ENCODE measurements at places on chromosomes 2 and 18.

- DNase-seq: no peak
Measured at GRCh38 chr2:33272001-33272400, 204.4 kb upstream of the RASGRP3 start.

DNA sequence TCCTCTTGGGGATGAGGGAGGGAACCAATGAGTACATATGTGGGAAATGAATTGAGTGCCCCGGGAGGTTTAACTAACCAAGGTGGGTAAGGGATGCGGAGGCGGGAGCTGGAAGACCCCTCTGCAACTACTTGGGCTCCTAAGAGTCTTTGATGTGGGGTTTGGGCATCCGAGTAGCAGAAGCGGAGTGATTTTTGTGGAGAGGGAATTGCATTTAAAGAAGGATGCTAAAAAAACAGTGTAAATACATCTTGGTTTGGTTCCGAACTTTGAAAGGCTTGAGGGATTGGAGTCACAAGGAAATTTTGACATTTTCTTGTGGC lies 215.7 kb downstream of the MCFD2 start:
- no peak for DNase-seq

DNA sequence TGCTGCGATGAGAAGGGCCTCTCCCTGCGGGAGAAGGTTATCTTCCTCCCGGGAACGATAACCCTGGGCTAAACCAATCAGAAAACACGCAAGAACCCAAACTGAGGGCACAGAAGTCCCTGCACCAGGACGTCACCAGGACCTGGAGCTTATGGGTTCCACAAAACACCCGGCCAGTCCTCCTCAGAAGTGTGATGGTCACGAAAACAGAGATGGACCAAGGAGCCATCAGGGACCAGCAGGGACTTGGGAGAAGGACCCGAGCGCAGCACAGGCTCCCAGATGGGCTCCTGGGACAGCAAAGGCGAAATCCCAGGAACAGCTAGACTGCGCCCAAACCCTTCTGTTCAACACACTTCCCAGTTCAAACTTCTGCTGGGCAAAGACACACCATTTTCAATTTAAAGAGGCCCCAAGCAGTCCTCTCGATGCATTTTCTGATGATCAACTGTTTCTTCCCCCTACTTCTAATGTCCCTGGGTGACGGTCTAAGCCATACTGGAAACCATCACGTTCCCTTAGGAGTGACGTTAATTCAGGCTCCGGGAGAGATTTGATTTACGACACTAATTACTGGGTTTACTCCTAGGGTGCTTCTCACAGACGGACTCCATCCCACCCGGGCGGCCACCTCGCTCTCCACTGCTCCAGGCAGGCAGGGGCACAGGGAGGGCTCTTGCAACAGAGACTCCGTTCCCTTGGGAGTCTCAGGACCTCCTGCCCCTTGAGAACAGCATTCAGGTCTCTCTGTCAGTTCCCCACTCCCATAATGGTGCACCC lies 29.2 kb downstream of the ZNF516 start:
- no peak for DNase-seq

DNA sequence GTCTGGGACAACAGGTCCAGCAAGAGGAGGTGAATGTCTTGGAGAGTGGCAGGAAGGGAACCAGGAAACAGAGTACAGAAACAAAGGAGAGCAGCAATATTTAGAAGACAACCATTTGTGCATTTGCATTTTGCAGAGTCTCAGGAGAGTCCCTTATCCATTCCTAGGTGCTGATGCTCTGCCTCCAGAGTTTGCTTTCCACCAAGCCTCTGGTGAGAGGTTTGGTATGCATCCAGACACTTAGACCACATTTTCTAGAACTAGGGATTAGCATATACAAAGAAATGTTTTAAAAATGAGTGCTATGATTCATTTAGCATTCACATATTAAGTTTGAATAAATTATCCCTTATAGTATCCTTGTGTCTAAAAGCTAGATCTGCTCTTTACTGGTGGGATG lies 18.5 kb upstream of the LRATD1 start:
- DNase-seq: no peak

DNA sequence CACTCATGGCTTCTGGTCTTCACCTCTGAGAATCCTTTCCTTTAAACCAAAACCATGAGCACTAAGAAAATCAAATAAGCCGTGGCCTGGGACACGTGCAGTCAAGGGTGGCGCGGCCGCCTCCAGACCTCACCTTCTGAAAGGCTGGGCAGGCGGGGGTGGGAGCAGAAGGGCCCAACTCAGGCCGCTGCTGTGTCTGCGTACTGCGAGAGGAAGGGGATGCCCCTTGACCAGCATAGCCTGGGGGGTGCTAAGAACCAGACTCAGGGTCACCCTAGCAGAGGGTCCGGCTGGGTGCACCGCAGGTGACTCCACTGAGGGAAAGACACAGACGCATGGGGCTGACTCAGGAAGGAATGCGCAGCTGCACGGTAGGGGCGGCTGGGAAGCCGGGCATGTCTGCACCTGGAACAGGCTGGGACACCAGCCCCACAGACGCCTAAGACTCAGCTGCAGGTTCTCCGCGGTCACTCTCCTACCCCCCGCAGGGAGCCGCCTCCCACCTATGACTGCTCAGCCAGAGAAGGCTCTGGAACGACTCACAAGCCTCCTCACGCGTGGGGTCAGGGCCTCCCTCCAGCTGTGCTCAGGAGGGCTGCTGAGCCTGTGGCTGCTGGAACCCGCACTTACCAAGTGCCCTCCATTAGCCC lies 432.4 kb upstream of the MYT1L start:
- DNase-seq: no peak

DNA sequence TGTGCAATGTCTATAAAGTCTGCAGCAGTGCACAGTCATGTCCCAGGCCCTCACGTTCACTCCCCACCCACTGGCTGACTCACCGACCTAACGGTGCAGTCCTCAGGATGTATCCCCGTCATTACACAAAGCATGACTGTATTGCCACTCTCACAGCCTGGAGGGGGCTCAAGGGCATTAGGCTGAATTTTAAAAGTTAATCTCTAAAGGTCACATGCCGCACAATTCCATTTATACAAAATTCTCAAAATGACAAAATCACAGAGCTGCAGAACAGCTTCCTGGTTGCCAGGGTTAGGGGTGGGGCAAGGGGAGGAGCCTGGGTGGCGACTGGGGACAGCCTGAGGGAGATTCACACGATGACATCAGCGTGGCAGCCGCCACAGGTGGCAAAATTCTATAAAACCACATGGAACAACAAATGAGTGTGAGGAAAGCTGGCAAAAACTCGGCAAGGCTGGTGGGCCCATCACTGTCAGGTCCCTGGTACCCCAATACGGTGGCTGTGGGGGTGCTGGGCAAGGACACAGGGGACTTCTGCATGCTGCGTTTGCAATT lies 97.6 kb downstream of the NDUFA10 start:
- peak; percentile 35 for DNase-seq

DNA sequence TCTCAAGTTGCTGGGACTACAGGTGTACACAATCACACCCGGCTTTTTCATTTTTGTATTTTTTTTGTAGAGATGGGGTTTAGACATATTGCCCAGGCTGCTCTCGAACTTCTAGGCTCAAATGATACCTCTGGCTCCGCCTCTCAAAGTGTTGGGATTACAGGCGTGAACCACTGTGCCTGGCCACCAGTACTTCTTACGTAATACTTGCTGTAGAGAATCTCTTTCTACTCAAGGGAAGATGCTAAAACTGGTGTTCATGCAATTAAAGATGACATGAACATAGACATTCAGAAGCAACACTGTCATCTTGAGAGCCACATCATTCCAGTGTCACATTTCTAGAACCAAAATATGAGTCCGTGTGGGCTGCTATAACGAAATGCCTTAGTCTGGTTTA lies 53.7 kb upstream of the FRZB start:
- DNase-seq: no peak

DNA sequence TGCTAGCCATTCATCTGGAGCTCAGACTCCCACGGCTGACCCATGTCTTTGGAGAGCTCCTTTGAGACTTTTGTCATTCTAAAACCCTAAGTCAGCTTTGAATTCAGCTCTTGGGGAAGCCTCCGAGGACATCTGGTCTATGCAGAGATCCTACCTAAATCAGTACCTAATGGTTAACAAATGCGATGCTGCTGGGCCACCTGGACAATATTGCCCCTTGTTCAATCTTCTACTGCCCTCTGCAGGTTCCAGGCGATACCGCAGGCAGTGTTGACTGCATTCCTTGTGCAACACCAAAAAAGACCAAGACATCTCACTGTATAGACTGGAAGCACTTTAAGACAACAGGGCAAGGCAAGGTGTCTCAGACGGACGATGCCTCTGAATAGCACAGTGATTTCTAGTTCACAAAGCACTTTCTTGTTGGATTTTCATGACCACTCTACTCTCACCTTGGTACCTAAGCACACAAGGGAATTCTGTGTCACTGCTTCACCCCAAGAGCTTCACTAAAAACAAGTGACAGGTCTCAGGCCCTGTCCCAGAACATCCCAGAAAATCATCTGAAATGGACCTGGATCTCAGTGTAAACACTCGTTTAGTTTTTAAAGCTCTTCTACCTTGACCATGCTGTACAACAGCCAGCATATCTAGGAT lies 80.9 kb downstream of the XDH start:
- DNase-seq: peak; percentile 67
